ENCODE measurements at places on chromosomes 2 and 18.

GRCh38 chr2:199092419-199092818, 365.3 kb downstream of the SATB2 start:
- no peak for DNase-seq

DNA sequence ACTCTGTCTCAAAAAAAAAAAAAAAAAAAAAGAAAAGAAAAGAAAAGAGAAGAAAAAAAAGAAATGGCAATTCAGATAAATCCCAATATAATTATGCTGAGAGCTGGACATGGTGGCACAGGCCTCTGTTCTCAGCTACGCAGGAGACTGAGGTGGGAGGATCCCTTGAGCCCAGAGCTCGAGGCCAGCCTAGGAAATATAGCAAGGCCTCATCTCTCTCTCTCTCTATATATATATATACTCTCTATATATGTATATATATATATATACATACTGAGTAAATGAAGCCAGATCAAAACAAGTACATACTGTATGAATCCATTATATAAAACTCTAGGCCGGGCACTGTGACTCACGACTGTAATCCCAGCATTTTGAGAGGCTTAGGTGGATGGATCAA, 30.6 kb upstream of the MYCN start:
- no peak for DNase-seq

GRCh38 chr2:39216346-39217191, 27.2 kb downstream of the CDKL4 start:
- no peak for DNase-seq

- no peak for DNase-seq
These were observed 365 bp downstream of the NDUFB3 start for GRCh38 chr2:201072201-201072530.

DNA sequence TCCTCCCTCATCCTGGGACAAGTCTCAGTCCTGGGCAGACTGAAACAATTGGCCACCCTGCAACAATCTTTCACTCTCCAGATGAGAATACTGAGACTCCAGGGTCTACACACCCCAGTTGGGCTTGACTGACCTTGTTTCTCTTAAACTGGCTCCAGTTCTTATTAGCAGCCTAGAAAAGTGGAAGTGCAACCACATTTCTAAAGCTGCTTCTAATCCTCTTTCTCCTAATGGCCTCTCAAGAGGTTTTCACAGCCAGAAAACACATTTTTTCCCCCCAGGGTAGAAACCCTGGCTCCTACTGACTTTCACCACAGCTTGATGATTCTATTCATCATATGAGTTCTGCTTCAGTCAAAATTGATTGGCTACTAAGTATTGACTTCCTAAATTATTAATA, 45.8 kb downstream of the SLC4A5 start:
- DNase-seq = no peak

GRCh38 chr2:3251946-3252345, 125.7 kb downstream of the EIPR1 start:
- no peak for DNase-seq

GRCh38 chr2:43293744-43294695, 67.6 kb upstream of the ZFP36L2 start:
- DNase-seq = peak; percentile 94

GRCh38 chr18:9094307-9095226, 7.9 kb upstream of the NDUFV2 start:
- peak; percentile 60 for DNase-seq

DNA sequence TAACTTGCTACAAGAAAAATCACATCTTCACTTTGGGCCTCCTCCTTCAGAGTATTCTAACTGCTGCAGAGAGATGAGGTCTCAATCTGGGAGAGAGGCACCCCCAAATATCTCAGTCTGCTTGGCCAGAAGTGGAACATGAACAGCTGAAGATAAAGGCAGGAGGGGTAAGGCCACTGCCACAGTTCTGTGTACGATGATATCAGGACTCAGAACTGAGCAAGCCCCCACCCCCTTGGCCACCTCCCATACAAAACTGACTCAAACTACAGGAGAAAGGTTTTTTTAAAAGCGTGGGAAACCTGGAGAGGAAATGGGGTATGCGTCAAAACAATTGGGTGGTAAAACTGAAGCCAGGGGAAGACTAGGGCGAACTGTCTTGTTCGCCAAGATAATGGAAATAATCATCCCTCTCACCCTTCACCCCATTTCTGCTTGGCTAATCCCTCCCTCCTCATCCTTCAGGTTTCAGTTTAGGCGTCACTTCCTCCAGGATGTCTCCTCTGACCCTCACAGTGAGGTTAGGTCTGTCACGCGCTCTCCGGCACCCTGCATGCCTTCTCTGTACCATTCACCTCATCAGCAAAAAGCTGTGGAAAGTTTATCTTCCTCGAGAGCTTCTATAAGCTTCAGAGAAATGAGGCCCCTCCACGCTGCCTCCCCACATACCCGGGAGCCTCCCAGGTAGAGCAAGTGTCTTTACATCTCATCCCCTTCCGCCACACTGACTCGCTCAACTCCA, 64.4 kb downstream of the SFXN5 start:
- DNase-seq = no peak

Data from smooth muscle cell of the brain vasculature (primary cell).